ENCODE measurements at places on chromosomes 16 and 17.

DNA sequence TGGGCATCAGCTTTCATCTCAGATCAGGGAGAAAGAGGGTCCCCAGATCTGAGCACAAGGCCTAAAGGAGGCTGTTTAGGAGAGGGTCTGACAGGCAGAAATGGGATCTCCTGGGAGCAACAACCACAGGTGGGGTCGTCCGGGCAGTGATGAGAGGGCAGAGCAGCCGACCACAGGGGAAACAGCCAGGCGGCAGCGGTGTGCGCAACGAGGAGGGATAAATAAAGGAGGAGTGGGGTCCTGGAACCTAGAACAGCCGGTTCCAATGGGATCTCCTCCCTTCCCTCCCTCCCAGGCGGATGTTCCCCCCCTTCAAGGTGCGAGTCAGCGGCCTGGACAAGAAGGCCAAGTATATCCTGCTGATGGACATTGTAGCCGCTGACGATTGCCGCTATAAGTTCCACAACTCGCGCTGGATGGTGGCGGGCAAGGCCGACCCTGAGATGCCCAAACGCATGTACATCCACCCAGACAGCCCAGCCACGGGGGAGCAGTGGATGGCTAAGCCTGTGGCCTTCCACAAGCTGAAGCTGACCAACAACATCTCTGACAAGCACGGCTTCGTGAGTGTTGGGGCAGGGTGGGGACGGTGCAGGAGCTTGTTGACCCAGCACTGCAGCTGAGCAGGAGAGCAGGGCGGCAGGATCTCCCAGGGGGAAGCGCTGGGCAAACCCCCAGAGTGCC lies 1.9 kb downstream of the TBX2 start:
- no peak for DNase-seq

DNA sequence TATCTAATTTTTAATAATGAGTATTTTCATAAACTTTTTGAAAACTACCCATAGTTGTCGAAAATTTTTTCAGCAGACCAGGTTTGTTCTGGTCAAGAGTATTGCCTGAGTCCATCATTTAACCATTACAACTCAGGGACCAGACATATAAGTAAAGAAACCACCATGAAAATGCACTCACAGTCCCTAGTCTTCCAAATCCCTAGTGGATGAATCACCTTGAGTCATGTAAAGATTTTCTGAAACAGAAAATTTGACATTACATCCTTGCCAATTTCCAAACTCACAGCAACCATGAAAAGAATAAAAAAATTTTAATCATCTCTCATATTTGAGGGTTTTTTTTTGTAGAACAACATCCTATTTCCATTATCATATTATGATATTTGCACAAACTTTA lies 1337.5 kb upstream of the CDH8 start:
- DNase-seq = no peak

DNA sequence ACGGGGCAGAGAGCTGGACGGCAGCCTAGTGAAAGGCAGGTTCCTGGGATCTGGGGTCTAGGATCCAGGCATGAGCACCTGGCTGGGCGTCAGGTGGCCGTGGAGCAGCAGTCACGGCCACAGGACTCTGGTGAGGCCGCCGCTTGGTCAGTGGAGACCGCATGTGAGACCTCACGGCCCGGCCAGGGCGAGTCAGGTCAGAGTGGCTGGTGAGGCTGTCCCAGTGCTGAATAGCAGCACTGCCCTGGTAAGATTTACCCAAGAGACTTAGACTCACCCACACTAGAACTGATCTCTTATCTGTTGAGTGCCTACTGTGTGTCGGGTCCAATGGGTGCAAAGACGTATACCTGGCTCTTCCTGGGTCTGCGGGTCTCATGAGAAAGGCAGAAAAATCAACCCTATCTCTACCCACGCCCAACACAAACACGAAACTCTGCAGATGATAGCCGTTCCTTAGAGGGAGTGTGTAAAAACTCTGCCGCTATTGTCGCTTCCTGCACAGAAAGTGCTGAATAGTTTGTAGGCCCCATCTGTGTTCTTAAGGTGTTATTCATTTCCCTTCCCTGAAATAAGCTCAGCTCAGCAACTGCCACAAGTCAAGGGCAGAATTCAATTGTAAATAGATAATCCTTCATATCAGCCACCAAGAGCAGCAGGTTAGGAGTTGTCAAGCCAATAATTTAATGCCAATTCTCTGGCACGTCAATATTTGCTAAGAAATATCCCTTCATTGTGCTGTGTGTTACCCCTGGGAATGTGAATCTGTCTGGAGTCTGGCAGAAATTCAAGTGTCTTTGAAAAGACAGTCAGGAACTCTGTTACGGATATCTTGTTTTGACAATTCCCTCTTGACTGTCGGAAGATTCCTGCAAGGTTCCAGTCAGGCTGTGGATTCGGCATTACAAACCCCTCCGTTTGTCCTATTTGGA lies 240.0 kb downstream of the NTN1 start:
- no peak for DNase-seq

DNA sequence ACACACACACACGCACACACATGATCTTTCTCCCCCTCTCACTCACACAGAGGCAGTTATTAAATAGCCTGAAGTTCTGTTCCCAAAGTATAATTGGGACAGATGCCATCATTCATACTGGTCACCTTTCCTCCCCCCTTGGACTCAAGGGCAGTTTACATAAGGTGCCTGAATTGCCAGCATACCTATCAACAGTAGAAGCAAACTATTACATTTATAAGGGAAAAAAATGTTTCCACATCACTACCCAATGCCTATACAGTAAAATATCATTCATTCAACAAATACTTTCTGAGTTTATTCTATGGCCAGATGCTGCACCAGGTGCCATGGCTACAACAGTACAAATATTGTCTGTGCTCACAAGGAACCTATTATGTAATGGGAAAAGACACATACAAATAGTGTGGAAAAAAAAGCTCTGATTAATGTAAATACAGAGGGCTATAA lies 6.3 kb downstream of the CNTD1 start:
- no peak for DNase-seq

- no peak for DNase-seq
Observed at GRCh38 chr17:21200590-21201297, 13.2 kb downstream of the TMEM11 start.

GRCh38 chr17:43713494-43714162 lies 45.0 kb downstream of the SOST start:
- DNase-seq = peak; percentile 58

DNA sequence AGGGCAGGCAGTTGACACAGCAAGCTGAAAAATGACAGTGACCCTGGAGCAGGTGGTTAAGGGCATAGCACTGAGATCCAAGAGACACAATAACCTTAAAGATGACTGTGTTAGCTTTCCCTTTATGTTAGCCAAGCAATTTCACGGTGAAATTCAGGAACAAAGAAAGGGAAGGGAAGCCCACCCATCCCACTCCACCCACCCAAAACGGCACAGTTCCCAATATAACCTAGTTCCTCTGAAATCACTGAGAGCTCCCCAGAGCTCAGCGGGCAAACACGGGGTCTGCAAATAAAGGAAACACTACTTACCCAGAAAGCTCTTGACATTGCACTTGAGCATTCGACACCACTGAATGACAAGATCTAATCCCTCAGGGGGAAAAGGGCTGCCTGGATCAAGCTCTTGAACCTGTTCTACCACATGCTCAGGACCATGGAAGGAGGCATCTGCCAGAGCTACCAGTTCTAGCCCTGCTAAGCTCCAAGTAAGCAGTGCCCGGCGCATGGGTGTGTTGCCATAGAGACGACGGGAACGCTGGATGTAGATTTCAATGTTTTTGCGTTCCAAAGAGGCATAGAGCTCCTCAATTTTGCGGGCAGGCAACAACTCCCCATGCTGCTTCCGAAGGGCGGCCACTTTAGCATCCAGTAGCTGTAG lies 10.6 kb downstream of the BLTP2 start:
- DNase-seq = no peak

DNA sequence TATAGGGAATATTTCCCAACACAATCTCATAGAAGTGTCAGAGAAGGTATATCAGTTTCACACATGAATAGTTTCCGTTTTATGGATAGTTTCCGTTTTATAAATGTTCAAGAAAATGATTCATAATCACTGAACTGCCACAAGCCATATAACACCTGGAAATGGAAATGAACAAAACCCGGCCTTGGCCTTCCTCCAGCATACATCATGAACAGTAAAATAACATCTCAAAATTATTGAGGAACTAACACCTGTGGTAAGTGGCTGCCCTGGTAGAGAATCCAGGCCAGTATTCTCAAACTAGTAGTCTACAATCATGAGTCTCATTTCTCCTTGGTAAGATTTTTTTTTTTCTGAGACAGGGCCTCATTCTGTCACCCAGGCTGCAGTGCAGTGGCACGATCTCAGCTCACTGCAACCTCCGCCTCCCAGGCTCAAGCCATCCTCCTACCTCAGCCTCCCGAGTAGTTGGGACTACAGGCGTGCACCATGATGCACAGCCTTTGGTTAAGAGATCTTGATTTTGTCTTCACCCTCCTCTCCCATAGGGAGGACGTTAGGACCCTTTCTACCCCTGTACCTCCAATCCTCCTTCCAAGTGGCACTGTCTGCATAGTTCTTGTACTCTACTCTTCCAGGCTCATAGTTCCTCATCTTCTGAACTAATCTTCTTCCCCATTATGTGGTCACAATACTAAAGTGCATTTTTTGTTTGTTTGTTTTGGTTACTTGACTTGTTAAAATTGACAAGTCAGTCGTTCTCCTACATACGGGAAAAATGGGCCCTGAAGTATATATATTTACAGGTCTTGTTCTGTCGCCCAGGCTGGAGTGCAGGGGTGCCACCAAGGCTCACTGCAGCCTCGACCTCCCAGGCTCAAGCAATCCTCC lies 15.0 kb upstream of the RGS9 start:
- DNase-seq = peak; percentile 60

DNA sequence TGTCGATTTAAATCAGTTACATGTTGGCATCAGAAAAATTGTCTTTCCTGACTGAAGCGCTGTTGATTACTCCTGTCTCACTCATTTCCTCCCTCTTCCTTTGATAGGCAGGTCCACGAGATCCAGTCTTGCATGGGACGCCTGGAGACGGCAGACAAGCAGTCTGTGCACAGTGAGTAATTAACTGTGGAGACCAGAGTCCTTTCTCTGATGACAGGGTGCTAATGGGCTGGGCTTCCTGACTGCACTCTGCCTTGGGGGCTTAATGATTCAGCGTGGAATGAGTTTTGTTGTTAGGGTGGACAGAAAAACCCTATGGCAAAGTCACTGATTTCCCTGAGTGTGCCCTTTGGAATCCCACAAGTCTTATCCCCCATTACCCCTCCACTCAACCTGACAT lies 6.5 kb downstream of the GOSR2 start:
- peak; percentile 93 for DNase-seq

GRCh38 chr17:17905036-17905320 lies 67.2 kb downstream of the TOM1L2 start:
- DNase-seq = no peak

- DNase-seq = peak; percentile 49
Observed at GRCh38 chr17:83073389-83074063, 5.9 kb upstream of the METRNL start.

DNA sequence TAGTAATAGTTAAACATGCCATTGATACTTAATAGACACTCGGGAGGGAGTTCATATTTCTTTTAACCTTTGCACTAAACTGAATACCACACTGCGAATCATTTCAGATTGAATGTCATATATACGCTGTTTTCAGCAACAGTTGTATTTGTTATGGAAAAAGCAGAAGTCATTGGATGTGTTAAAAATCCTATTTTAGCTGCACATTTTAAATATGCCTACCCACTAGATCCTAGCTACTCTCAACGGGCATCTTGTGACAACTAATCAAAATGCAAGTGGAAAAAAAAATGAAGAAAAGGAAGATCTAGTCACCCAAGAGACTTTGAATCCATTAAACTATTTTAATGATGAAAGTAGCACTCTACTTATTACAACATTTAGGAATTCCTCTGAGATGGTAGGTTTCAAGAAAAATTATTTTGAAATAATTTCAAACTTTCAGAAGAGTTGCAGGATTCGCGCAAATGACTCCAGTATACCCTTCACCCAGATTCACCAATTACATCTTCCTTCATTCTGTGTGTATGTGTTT lies 51.4 kb upstream of the MNT start:
- no peak for DNase-seq

DNA sequence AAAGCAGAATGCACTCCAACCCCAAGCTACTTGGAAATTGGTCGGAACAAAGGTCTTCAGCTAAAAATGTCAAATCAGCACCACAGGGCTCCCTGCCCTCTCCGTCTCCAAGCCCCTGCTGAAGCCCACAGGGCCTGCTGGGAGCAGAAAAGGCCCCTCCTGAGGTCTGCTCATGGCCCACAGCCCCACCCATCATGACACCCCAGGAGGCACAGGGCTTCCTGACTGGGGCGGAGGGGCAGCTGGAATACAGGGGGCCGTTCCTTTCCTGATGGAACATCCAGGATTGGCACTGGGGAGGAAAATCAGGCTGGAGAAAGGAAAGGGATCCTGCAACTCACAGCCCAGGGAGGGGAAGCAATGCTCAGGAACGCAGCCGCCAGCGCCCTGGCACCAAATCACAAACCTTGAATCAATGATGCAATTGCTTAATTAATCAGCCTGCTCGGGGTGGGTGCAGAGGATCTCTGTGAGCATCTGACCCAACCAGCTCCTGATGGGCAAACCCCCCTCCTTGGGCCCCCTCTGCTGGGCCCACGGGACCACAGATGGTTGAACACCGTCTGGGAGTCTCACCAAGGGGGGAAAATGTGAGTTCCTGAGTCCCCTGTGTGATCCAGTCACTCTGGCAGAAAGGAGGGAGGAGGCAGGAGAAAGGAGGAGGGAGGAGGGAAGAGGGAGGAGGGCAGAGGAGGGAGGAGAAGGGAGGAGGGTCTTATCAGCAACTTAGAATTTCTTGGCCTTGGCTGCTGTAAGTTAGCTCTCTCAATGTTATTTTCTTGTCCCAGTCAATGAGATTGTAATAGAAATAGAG lies 155.5 kb downstream of the ZNF423 start:
- DNase-seq = no peak

DNA sequence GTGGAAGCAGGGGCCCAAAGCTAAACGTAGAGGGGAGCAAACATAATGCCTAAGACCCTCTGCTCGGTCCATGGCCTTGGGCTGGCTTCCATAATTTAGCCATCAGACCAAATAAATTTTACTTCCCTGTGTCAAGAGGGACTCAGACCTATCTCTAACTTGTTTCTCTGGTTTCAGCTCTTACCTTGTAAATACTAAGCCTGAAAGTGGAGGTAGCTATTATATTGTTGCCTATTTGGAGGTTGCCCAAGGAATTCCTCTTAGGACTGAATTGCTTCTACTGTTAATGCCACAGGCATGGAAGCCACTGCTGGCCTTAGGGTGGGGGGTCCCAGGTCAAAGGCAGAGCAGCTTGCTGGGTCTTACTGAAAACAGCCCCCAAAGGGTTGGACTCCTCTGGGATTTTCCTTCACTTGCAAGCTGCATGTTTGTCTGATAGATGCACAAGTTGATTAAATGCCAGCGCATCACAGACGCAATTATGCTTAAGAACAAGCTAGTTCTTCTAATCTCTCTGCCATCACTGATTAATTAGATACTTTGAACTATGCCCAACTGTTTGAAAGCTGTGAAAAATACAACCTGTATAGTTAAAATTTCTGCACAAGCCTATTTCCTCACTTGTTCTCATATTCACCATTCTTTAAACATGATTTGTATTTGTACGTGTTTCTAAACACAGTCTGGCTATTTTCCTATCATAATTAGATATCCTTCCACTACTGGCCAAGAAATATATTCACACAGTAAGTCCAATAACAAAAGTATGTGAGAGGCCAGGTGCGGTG lies 67.9 kb upstream of the HAS3 start:
- DNase-seq = no peak

GRCh38 chr16:23615805-23616204 lies 19.7 kb upstream of the NDUFAB1 start:
- no peak for DNase-seq

All from kidney tubule cell (primary cell).